ENCODE measurements at places on chromosomes 3 and 15.

DNA sequence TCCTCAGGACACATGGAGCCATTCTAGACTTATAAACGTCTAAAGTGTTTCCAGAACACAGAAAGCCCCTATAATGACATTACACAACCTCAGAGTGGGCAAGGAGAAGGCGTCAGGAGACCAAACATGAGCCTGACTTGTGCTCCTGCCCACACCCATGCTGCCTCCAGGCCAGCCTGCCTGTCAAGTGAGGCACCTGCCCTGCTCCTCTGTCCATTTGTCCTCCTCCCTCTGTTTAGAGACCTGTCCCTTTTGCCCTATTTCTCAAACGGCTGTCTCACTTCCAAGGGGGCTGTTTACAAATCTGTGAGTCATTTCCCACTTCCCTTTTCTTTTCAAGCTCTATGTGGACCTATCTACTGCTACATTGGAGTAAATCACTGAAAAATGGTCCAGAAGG is 21.0 kb downstream of the ZDHHC3 start:
- DNase-seq: peak; percentile 66

DNA sequence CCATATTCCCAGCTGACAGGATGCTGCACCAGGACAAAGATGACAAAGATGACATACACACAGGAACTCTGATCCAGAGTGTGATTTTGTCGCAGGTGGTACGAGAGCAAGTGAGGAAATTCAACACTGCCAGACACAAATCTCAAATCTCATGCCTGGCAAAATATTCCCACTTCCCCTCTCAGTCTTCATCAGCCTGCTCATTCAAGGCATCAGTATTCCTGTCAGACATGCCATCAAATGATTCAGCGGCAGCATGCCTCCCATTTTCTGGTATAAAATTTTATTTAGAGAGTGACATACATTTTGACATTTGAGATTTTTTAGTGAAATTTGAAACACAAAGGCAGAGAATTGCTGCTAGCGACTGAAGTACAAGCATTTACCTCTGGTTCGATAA is 228.1 kb upstream of the LMCD1 start:
- DNase-seq: no peak

DNA sequence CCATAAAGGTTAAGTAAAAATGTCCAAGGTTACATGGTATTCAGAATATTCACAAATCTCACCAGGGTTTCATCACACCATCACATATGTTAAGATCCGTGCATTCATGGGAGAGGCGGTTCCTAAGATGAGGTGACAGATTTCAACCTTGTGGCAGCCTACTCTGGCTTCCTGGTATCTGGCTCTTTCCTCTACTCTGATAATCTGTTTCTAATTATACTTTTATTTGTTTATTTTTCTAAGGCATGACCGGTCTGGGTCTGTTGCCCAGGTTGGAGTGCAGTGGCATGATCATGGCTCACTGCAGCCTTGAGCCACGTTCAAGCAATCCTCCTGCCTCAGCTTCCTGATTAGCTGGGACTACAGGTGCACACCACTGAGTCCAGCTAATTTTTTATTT is 34.4 kb downstream of the RAF1 start:
- no peak for DNase-seq

GRCh38 chr3:197800379-197800778 is 9.3 kb downstream of the LRCH3 start:
- DNase-seq: no peak

DNA sequence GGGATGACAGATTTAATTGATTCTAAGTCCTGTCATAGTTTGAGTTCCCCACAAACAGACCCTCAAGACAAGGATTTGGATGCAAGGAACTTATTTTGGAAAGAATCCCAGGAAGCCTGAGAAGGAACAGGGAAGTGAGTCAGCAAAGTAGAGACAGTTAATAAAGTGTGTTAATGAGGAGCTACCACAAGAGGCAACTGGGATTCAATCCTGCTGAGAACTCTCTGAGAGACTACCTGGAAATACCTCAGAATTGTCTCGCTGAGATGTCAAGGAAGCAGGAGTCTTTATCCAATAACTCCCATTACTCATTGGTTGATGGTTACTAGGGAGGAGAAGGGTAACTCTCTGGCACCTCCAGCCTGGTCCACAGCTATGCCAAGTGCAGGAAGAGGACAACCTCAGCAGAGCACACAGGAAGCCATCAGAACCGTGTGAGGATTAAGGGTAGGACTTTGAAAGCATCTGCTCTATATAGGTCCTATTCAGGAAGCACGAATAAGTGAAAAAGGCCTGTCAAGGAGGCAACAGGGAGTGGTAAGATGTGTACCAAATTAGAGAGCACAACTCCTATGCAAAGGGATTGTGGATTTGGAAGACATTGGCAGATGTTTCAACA is 311.1 kb upstream of the KCNH8 start:
- no peak for DNase-seq

DNA sequence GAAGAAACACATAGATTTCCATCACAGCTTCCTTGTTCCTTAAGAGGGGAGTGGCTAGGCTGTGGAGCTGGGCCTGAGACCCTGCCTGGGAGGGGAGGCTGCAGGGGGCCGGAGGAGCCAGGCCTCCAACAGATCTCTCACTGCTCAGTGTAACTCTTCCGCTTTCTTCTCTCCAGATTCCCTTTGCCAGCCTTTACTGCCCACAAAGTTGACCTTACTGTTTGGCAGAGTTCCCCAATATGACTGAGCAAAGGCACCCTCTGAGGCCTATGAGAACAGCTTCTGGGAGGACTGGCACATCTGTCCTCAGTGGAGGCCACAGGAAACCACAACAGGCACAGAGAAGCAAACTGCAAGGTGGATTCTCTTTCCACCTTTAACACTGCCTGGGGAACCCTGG is 38.1 kb downstream of the SLCO2A1 start:
- DNase-seq: no peak

DNA sequence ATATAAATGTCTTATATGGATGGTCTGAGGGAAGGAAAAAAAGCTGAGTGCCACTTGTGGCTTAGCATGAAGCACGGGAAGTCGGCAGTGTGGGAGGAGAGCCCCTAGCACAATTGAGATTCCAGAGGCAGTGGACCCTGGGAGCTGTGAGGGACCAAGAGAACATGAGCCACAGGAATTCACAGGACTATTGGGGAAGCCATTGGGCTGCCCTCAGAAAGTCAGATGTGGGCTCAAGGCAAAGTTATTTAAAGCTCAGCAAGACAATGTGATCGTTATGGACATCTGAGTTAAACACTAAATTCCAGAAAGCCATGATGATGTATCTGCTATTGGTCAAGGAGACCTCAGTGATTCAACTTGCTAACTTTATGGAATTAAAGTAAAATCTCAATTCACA is 380.8 kb upstream of the IL12A start:
- DNase-seq: no peak

GRCh38 chr15:80570553-80570952 is 124.6 kb upstream of the ABHD17C start:
- no peak for DNase-seq

DNA sequence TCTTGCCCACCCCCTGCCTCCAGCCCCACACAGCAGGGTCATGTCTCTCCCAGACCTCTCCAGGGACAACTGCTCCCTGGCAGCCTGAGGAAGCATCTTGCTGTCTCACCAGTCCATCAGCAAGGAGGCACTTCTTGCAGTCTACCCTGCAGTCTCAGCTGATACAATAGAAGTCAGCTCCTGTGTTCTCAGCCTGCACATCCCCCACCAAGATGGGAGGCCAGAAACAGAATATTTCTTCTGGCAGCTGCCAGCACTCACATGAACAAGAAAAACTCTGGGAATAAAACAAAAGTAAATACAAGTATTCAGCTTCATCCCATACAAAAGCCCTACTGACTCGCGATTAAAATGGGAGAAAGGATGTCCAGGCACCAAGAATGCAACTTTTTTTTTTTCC is 457.4 kb upstream of the PROK2 start:
- DNase-seq: no peak

GRCh38 chr15:81282911-81283310 is 41.0 kb downstream of the STARD5 start:
- DNase-seq: no peak

- peak; percentile 65 for DNase-seq
These were observed 74.3 kb downstream of the MYO1E start for GRCh38 chr15:59298225-59298853.

DNA sequence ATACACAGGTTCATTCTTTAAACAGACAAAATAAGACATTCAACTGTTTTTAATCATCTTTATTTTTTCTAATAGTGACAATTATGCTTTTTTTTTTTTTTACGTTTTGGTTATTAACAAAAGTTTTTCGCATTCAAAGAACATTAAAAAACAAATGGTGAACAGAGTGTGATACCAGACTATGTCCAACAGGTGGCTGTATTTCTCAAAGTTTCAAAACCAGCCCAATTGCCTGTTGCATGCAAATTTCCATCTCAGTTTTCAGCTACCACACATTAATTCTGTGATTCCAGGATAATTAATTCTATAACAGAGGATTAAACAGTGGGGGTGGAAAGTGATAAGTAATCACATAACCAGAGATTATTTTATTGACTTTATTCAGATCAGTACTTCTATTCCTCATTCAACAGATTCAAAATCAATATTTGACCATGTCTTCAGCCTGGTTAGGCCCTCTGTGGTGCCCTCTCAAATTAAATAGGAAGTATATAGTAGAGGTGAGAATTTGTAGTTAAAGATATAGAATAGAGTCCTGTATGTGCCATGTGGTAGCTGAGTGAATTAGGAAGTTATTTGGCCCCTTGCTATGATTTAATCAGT is 122.2 kb upstream of the DCBLD2 start:
- DNase-seq: peak; percentile 25

DNA sequence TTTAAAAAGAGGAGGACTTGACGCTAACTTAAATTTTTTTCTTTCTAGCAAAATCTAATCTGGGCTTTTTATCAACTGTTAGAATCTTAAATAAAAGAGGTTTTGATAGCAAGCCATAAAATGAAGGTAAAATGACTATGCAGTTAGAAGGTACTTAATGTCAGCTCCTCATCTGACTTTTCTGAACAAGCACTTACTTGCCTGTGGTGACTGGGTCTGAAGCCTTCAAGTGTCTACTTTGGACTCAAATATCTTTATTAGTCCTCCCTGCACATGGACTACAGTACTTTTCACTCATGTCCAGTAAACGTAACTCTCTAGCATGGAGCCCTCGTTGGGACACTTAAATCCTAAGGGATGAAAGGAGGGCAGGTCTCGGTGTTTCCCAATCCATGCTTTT is 135.9 kb downstream of the P2RY1 start:
- no peak for DNase-seq

DNA sequence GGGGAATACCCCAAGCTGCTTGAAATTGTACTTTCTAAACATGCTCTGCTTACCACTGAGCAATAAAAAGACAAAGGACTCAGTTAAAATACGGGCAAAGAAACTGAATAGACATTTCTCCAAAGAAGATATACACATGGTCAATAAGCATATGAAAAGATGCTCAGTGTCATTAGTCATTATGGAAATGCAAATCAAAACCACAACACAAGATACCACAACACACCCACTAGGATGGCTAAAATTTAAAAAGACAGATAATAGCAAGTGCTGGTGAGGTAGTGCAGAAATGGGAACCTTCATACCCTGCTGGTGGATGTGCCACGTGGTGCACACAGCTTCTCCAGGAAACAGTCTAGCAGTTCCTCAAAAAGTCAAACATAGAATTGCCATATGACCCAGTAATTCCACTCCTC is 21.3 kb downstream of the LRIG1 start:
- DNase-seq: no peak
